ENCODE measurements at places on chromosomes 12 and 14.

DNA sequence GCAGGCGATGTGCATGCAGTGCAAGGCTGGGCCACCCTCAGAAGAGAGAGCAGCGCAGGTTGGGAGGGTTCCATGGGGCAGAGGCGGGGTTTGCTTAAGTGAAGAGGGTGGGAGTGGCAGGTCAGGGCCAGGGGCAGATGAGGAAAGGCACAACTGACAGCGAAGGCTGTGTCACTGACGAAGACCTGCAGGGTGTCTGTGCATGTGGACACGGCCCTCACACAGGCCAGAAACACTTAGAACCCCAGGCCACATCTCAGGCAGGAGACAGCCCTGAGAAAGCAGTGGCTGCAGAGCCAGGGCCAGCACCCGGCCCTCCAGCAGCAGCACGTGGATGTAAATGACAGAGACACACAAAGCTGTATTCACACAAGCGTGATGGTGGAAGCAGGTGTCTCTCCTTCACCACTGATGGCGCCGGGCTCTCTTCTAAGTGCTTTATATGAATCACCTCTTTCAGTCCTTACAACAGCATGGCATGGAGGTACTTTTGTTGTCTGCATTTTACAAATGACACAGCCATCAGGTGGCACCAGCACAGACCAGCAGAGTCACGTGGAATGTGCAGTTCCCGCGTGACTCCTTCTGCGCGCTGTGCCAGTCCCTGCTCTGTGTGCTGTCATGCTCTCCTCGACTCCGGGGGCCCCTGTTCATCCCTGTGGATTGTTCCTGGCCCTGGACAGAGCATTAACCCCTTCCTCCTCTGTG lies 54.6 kb downstream of the TSPAN11 start:
- DNase-seq, result no peak

DNA sequence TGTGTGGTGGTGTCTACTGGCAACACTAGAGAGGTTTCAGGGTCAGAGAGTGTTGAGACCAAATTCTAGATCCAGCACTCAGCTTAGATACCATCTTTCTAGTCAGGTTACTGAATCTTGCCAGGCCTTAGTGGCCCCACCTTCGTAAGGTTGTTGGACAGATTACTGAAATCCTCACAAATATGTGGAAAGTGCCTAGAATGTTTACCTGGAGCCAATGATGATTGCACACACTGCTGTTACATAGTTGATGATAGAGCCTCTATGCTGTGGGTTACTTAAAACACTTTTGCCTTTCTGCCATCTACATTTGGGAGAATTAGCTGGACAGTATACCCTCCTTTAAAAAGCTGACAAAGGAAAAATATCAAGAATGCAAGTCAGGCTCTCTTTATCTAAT lies 33.2 kb downstream of the SRGAP1 start:
- no peak for DNase-seq

DNA sequence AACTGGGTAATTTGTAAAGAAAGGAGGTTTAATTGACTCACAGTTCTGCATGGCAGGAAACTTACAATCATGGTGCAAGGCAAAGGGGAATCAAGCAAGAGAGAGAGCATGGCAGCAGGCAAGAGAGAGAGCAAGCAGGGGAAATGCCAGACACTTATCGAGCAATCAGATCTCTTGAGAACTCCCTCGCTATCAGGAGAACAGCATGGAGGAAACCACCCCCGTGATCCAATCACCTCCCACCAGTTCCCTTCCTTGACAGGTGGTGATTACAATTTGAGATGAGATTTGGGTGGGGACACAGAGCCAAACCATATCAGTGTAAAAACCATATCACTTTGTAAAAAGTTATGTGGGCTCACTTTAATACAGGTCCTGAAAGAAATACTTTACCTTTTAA lies 56.4 kb upstream of the NEDD1 start:
- no peak for DNase-seq

DNA sequence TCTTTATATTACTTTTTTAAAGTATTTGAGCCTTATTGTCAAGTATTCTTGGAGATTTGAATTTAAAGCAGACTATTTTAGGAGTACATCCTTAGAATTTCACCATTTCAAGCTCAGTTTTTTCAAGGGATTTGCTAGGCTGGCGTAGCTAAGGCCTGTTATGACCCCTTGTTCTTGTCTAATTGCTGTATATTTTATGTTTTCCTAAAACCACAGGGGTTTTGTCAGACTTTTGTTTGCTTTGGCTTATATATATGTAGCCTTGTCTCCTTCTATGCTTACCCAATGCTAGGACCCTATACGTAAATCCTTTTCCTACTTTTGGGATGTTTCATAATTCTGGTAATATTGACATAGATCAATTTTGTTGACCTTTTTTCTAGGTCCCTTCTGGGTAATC lies 147.0 kb upstream of the SYT10 start:
- DNase-seq, result no peak

DNA sequence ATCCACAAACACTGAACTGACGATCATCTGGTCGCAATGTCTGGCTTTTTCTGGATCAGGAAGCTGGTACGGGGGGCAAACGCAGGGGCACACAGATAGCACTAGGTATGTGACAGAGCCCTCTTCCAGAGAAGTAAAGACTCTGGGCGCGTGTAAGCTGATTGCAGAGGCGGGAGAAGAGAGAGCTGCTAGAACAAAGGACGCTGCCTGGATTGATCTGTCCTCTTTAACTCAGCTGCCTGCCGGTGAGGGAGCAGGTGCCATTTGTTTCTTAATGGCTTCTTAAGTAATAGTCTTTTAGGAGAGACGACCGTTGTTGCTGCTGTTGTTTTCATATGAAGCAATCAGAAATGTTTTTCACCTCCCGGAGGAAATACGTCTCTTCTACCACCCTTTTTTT lies 77.3 kb downstream of the GLT1D1 start:
- no peak for DNase-seq

DNA sequence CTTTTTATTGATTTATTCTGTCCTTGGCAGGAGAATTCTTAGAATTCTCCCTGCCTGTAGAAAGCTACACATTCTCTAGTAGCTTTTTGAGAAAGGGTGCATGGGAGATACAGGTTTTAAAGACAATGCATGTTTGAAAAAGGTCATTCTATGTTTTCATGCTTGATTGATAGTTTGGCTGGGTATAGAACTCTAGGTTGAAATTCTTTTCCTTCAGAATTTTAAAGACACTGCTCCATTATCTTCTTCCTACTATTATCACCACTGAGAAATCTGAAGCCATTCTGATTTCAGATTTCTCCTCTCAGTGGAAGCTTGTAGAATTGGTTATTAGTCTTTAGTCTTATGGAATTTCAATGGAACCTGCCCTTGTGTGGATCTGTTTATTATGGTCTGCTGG lies 14.0 kb downstream of the ATF7IP start:
- DNase-seq, result no peak

DNA sequence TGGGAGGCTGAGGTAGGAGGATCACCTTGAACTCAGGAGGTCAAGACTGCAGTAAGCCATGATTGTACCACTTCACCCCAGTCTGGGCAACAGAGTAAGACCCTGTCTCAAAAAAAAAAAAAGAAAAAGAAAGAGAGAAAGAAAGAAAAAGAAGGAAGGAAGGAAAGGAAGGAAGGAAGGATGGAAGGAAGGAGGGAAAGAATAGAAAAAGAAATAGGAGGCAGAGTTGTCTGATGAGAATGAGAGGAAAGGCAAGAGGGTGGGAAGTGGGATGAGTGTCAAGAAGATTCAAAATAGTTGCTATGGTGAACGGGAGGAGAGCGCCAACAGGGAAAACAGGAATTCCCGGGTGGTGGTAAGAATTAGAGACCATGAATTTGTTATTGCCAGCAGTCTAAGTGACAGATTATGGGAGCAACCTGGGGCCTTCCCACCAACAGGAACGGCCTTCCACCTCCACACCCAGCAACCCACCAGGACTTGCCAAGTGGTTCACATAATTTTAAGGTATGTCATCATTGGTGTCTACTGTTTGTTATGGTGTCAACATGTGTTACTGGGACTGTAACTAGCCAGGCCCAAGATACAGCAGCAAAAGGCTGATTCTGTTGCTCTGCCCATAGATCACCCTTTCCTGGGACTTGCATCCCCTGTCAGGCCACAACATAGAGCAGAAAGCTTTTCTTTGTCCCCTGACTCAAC lies 36.1 kb upstream of the C12orf76 start:
- DNase-seq, result no peak

Data from CD14-positive monocyte (primary cell).